ENCODE measurements at places on chromosomes 1 and 21. TPM values are rescaled to one million over a fixed set of nuclear protein-coding genes. Genes with fewer than 3 reads are reported as not detected.

The BARHL2 gene
- total RNA-seq = not detected

The HRNR gene
- total RNA-seq = not detected

The PRDM16 gene
- not detected for total RNA-seq

- DNase-seq = no peak
These were observed 16.9 kb downstream of the AGPAT3 start for GRCh38 chr21:43881935-43882334.

DNA sequence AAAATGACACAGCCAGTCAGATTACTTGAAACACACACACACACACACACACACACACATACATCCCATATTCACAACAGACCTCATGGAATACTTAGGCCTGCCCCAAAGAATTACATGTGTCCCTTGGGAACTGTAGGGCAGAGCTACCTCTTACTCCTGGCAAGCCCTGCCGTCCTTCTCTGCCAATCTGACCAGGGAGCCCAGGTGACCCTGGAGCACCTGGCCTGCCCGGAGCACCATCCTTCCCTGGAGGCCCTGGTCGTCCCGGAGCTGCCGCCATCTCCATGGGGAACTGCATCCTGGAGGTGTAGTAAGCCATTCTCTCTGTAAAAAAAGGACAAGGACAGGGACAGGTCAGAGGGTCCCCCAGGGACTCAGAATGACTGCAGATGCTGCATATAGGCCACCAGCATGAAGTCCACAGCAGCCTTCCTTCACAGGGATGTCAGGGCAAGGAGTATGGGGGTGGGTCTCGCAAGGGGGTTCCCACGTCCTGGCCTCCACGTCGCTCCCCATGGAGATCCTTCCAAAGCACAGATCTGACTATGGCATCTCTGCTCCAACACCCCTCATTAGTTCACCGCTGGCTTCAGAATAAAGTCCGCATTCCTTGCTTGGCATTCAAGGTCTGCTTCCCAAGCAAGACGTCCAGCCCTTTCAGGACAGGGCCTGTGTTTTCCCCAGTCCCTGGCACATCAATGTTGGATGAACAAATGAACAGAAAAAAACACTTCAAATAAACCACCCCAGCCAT lies 9.2 kb upstream of the PEF1 start:
- DNase-seq = no peak

DNA sequence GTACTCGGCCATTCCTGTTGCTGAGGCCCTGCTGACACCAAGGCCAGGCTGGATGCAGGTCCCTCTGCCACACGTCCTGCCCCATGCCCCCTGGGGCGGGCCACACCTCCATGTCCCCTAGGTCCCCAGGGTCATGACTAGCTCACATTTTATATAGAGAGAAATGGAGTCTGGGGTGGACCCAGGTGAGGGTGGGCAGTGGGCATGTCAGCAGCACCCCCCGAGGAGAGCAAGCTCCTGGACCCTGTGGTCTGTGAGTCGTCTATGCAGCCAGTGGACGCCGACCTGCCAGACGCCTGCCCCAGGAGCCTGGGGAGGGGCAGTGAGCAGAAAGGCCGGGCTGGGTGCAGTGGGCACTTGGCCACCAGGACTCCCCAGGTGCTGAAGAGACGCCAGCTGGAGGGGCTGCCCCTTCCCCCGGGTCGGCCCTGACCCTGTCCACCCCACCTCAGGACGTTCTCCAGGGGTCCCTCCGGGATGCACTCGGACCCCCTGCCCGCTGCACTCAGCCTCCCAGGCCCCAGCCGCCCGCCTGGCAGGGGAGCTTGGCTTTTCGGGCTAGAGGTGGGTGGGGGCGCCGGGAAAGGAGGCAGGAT lies 15.9 kb downstream of the SAMD11 start:
- no peak for DNase-seq

DNA sequence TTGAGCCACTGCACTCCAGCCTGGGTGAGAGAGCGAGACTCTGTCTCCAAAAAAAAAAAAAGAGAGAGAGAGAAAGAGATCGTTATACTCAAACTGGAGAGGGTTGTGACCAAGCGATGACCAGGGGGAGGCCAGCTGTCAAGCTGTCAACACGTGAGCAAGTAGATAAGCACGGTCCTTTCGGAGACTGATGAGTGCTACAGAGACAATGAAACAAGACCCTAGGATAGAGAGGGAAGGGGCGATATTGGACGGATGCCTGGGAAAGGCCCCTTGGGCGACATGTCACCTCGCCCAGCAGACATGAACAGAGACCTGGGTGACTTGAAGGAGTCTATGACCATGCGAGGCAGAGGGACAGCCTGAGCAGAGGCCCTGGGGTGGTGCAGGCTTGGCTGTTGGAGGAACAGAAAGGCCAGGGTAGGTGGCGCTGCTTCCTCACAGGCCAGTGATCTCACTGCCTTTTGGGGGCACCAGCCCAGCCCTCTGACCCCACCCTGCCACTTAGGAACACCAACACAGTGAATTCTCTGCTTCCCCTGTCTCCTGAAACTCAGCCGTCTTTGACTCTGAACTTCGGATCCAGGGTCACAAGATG lies 100.8 kb upstream of the IFFO2 start:
- no peak for DNase-seq

- no peak for DNase-seq
These were observed 89.6 kb downstream of the NRDC start for GRCh38 chr1:51788938-51789337.

GRCh38 chr1:42480921-42481320 lies 17.8 kb downstream of the CCDC30 start:
- no peak for DNase-seq

DNA sequence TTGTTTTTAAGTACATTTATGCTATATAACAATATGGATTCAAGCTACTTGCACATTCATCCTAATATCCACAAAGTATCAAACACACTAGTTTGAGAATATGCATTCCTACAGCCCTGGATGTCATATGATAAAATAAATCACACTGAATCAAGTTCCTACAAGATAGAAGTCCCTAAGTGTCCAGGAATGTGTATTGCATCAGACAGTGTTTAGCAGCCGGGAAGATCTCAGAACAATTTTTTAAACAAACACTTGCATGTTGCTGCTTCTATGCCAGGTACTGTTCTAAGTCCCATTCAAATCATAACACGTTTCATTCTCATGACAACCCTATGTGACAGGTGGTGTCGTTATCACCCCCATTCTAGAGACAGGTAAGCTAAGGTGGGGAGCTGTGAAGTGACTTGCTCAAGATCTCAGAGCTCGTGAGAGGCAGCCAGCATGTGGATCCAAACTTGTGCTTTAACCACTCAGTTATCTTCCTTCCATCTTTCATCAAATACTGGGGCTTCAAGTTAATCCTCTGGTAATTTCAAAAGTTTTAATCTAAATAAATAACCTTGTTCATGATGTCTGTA lies 68.3 kb upstream of the KIF26B start:
- DNase-seq = peak; percentile 80

- DNase-seq = no peak
These were observed 21.9 kb upstream of the ERO1B start for GRCh38 chr1:236303675-236304074.
